Right ventricle myocardium inferior (tissue), 1 donor: ENCODE measurements at places on chromosomes 3 and 15.

DNA sequence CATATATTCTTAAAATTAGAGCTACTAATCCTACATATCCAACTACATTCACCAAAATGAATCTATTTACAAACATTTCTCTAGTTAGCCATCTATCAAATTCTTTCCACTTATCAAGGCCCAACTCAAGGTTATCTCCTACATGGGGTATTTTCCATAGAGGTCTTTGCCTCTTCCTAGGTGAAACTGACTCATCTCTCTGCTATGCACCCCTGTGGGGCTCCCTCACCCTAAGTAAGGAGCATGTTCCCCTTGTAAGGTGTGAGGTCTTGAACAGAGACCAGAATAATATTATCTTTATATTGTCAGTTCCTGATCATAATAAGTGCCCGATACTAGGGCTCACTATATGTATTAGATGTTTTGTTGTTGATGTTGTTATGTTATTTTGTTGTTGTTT is 74.6 kb upstream of the TSC22D2 start:
- DNase-seq: no peak

DNA sequence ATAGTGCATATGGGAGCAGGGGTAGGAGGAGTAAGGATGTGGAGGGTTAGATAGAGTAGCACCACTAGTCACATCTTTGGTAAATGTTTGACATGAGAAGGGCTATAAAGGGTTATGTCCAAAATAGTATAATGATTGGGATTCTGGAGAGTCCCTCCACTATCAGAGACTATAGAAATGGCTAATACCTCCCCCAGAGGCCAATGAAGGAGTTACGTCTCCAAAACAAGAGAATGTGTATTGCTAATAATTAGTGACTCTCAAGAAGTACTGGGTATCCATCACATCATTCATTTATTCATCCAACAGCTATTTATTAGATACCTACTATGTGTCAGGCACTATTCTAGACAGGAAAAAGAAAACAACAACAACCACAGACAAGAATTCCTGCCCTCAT is 203.7 kb upstream of the UMPS start:
- DNase-seq: no peak

DNA sequence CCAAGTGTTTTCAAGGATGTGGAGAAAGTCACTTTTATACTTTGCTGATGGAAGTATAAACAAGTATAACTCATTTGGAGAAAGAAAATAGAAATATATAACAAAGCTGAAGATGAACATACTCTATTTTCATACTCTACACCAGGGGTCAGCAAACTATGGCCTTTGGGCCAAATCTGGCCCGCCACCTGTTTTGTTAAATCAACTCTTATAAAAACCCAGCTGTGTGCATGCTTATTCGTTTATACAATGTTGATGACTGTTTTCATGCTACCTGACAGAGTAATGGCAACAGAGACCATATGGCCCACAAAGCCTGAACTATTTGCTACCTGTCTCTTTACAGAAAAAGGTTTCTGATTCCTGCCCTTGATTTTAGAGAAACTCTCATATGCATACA is 124.0 kb downstream of the NR1D2 start:
- no peak for DNase-seq

DNA sequence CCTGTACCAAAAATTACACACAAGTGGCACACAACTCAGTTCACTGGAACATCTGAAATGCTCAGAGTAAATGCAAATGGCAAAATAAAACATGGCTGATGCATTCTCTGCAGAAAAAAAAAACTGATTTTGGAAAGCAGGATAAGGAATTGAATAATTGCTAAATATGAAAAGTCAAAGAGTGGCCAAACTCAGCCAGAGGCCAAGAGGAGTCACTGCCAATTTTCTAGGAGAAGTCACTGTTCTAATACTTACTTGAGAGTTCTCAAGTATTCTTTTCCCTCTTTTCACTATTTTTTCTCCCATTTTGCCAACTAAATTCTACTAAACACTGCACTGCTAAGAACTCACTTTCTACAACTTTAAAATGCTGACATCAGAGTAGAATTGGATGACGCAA is 1018.6 kb downstream of the TUSC7 start:
- no peak for DNase-seq

DNA sequence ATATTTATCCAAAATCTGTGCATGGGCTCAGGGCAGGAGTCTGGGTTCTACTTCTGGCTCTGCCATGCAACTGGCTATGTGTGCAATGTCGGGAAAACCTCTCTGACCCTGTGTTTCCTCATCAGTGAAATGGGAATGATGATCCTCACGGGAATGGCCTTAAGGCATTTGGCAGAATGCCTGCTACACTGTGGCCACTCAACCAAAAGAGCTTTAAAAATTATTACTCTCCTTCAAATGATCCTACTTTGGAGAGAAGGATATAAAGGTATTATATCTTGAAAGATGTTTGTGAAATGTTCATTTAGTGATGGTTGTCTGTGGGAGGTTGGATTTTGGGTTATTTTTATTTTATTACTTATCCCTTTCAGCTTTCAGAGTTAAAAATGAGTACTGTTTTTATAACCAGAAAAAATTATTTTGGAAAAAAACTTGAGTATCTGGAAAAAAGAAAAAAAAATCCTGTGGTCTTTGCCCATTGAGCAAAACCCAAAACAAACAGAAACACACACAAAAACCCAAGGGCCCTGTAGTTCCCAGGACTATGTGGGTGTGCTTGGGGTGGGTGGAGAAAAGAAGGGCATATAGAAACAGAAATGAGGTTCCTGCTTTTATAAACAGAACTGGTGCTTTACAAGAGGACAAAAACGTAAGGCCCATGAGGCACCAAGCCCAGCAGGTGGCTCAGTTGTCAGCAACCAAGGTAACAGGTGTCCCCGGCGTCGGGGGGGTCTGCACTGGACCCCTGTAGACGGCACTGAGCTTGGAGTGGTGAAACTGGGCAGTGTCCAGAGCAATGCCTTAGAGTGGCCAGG is 22.0 kb downstream of the RGMA start:
- DNase-seq: no peak

DNA sequence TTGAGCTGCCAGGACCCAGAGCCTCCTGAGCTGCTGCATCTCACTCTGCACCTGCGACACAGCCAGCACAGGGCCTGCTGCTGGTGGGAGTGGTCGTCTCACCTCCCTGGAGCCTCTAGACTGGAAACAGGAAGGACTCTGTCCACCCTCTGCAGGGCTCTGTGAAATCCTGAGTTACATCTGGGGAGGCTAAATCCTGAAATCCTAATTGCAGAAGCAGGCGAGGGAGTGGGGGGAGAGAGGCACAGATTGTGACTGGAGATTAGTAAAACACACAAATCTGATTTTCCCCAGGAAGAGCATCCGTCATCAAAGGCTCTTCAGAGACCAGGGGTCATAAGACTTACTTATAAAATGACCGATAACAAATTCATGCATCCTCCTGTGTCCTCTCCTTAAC is 31.6 kb upstream of the GABRG3 start:
- DNase-seq: no peak

- no peak for DNase-seq
Measured at GRCh38 chr15:51097553-51098330, 3.0 kb upstream of the TNFAIP8L3 start.

DNA sequence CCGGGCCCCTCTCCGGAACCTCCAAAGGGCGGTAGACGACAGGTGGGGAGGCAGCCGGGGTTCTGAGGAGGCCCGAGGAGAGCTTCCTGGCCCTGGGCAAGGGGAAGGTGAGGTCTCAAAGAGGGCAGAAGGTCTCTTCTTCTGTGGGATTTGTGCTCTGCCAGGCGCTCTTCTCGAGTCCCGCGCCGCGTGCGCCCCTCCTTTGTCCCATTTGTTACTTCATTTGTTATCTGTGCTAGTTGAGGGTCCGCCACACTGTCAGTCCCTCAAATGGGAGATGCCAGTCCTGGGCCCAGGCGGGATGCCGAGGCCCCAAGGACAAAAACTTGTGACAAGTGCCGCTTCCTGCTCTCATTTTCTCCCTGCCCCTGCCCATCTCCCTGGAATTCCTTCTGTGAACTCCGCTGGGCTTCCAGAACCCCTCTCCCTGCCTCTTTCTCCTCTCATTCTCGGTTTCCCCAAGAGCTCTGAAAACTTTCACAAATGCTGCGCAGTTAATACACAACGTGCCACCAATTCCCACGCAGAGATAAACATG is 1.5 kb downstream of the ST8SIA2 start:
- DNase-seq: no peak

DNA sequence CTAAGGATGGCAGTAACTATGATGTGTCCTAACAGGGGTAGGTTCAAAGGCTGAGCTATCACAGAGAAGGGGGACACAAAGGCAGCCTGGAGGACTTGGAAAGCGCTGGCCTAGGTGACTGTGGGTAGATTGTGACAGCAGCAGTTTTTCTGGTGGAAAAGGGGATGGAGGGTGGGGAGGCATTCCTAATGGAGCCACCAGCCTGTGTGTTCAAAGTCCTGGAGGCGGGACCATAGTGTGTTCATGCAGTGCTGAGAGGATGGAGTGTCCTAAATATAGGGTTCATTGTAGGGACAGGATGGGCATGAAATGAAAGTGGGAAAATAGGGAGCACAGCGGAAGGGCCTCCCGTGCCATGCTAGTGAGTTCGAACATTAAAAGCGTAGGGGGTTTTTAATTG is 51.5 kb upstream of the POLR2M start:
- DNase-seq: no peak

- DNase-seq: no peak
Measured at GRCh38 chr15:38625886-38626285, 61.3 kb upstream of the RASGRP1 start.
